ENCODE measurements at places on chromosomes 4 and X.

GRCh38 chr4:17058536-17058915, 160.1 kb upstream of the LDB2 start:
- DNase-seq = peak; percentile 64

DNA sequence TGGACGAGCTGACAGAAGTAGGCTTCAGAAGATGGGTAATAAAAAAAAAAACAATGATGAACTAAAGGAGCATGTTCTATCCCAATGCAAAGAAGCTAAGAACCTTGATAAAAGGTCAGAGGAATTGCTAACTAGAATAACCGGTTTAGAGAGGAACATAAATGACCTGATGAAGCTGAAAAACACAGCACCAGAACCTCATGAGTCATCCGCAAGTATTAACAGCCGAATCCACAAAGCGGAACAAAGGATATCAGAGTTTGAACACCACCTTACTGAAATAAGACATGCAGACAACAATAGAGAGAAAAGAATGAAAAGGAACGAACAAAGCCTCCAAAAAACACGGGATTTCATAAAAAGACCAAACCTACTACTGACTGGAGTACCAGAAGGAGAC, 10.5 kb downstream of the NELFA start:
- no peak for DNase-seq

GRCh38 chrX:130106071-130106470, 4.2 kb downstream of the ELF4 start:
- no peak for DNase-seq

- no peak for DNase-seq
These were observed 1.8 kb downstream of the CCNQ start for GRCh38 chrX:153596981-153597750.

GRCh38 chr4:4524364-4524763, 17.5 kb downstream of the STX18 start:
- no peak for DNase-seq

DNA sequence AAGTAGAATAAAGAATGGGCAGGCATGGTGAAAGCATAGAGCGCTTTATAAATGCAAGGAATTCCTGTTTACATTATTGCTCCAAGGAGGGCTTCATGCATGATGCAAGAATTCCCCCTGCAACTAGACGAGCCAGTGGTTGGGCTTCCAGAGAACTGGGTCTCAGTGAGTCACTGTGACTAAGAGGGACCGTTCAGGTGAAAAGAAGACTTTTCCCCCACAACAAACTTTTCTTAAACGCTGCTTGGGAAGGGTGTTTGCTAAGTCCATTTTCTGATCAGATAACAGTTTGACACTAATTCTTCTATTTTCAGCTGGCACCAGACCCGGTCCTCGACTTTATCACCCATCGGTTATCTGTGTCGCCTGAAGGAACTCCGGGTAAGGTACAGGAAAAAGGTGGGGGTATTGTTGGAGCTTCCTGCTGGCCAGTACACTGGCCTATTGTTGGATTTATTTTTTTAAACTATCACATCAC, 40.1 kb downstream of the LDB2 start:
- DNase-seq = no peak

DNA sequence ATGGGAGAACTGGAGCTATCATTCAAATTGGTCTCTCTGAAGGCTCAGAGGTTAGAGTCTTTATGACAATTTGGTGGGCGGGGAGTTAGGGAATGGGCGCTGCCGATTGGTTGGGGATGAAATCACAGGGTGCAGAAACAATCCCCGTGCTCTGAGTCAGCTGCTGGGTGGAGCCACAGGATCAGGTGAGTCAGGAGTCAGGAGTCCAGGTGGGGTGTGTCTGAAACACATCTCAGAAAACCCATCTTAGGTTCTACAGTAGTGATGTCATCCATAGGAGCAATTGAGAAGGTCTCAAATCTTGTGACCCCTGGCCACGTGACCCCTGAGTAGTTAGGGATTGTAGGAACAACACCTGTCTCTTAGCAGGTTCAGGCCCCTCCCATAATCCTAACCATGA, 41.6 kb upstream of the TLR3 start:
- no peak for DNase-seq

DNA sequence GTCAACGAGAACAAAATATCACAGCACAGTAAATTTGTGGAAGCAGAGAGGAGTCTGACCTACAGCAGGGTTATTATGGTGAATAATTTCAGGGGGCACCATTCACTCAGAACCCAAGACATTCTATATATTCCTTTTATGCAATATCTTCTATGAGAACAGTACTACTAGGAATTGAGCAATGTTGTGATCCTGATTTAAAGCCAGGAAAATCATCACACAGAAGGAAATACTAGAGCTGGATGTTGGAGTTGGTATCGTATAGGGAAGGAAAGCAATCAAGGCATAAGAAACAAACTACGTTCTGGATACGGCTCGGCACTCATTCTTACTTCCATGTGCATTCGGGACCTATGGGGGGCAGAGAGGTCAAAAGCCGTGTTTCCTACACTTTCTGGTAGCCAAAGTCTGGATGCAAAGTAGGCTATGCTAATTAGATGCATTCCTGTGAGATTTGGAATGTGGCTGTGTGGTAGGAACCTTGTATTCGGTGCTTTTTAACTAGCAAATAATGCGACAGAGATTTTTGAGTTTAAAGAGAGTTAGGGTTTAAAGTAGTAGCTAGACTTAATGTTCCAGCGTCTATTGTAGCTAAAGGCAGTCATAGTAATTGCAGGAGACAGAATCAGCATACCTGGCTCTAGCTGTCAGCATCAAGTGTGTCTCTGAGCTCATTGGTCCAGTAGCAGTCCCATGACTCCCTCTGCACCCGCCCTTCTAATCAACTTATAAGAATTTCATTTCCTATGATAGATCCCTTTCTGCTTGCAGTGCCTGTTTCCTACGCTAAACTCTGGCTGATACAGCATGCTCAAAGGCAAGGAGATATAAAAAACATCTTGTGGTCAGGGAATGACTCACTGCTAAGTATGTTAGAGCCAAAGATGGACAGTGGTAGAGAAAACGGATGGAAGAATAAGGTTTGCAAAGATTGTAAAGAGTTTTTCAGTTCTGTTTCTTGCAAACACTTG, 43.3 kb upstream of the PDGFC start:
- peak; percentile 69 for DNase-seq

- no peak for DNase-seq
These were observed 59.9 kb downstream of the TRIML1 start for GRCh38 chr4:188198982-188199792.

DNA sequence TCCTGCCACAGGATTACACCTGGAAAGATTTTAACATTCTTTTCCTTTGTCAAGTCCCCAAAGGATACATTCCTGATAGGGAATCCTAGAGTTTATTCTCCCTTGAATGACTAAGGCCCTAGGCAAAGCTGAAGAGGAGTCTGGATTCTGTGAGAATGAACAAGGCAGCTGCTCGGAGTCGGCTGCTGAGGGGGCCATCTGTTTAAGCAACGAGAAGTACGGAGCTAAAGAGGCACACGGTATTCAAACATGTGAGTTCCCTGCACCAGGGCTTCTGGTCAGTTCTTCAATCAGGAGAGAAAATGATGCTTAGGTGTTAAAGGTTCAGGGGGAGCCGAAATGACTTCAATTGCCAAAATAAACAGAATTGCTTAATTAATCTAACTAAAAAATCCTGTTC, 97.6 kb downstream of the MGST2 start:
- DNase-seq = no peak

- no peak for DNase-seq
These were observed 3.8 kb downstream of the MAEA start for GRCh38 chr4:1293531-1293941.

DNA sequence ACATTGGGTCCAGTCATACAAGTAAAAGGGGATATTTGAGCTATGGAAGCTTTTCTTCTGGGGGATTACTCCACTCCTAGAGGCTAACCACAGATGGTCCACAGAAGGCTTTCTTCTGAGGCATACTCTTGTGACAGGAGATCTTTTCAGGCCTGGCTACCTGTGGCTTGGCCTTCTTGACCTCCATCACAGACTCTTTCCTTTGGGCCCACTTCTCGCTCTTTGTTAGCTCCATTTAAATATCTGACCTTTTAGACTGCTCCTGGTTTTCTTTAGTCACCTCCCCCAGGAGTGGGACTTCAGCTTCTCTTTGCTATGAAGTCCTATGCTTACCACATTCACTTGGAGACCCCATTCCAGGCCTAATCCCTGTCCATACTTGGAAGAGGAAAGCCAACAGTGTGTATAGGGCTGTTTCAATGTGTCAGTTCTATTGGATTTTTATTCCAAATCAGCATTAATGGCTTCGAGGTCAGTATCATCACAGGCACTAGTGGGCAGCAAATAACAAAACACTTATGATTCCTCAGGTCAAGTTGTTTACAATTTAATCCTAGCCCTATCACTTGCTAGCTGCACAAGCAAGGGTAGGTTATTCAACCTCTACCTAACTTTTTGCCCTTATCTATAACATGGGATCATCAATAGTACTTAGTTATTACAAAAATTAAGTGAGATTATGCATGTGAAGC, 26.3 kb downstream of the GPC3 start:
- DNase-seq = no peak

DNA sequence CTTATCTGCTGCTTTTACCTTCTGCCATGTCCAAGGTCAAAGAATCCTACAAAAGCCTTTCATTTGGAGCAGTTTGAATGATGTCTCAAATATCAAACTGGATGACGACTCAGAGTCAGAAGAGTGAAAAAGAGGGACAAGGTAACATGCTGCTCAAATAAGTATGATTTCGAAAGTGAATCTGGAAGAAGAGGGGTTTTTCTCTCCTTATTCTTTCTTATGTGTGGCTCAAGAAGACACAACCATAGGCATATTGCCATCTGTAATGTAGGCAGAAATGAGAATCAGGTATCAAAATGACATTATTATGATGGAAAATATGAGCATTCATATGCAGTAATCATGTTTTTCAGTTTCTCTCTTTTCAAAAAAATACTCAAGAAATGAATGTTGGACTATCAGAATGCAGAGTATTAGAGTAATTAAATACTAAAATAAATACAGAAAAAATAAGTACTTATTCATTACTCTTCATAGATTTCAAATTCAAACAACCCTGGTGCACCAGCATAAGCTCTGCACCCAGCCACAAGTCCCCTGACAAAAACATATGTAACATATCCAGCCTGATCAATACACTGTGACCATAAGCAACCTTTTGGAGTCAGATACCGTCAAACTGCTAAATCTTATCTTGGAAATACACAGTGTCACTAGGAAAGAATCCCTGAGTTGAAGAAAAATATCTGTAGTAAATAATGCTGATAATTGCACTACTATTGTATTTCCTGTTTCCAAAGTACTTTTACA, 468.6 kb downstream of the INPP4B start:
- DNase-seq = no peak

GRCh38 chr4:142547974-142548373, 298.1 kb downstream of the INPP4B start:
- no peak for DNase-seq

DNA sequence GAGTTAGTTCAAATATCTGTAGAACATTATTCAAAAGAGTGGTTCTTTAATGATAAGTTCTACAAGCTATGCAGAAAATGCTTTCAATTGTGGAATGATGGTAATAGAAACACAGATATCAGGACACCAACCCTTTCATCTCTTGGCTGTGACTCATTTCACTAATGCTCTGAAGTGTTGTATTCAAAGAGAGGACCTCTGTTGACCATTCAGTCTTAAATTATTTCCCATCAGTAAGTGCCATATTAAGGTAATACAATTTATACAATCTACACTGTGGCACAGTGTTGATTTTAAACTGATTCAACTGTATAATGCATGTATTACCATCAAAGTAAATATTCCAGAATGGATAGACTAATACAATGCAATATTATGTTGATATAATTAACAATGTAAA, 289.0 kb upstream of the ADGRL3 start:
- DNase-seq = no peak

GRCh38 chr4:19580095-19580494, 671.6 kb upstream of the SLIT2 start:
- peak; percentile 16 for DNase-seq

- no peak for DNase-seq
These were observed 107.5 kb downstream of the VSIG4 start for GRCh38 chrX:65932173-65933084.

GRCh38 chr4:42281324-42282020, 115.8 kb upstream of the SHISA3 start:
- DNase-seq = no peak

DNA sequence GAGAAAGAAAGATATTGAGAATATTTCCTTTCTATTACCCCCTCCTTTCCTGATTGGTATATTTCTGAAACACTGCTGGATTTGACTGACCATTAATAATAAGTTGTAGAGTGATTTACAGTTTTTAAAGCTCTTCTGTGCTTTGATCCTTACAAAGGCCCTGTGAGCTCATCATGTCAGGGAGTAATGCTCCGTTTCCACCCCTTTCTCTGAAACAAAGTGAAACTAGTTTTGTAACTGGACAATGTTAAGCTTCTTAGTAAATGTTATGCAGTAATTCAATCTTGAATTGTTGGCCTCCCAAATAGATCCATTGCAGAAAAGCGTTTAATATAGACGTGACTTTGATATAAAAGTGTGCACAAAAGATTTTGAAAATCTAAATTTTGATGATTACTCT, 190.1 kb upstream of the GNPDA2 start:
- DNase-seq = no peak

GRCh38 chrX:148771440-148771839, 271.0 kb downstream of the AFF2 start:
- DNase-seq = no peak

GRCh38 chrX:1529328-1529727, 7.7 kb downstream of the P2RY8 start:
- no peak for DNase-seq

DNA sequence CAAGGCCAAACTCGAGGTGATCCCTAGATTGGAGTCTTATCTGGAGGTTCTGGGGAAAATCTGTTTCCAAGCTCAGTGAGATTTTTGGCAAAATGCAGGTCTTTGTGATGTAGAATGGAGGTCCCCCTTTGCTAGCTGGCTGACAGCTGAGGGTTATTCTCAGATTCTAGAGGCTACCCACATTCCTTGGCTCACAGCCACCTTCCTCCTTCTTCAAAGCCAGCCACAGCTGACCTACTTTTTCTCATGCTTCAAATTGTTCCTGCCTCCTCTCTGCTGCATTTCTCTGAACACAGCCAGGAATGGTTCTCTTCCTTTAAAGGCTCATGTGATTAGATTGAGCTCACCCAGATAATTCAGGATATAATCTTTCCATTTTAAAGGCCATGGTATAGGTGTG, 86.9 kb downstream of the VCX3A start:
- no peak for DNase-seq

DNA sequence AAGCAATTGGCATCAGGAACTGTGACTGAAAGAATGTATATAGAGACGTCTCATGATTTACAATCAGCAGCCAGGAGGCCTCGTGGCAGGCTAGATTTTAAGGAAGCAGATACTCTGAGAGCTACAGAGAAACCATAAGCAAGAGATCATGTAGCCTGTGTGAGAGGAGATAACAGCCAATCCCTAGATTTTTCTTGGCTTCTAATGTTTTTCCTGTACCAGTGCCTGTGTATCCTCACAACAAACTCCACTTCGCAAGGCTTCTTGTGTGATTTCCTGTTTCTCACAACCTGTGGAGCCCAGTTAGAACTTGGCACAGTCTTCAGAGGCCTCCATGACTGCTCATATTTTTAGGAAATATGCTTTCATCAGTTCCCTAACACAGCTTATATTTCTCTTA, 147.9 kb downstream of the PTCHD1 start:
- DNase-seq = no peak

GRCh38 chr4:88859191-88859812, 161.7 kb upstream of the NAP1L5 start:
- peak; percentile 16 for DNase-seq

GRCh38 chr4:13905543-13905942, 278.0 kb upstream of the BOD1L1 start:
- DNase-seq = peak; percentile 66

All from fibroblast of the conjunctiva (primary cell).